ENCODE measurements at places on chromosomes 3 and 15. TPM values are rescaled to one million over a fixed set of nuclear protein-coding genes. Genes with fewer than 3 reads are reported as not detected.

TMEM212 gene
- total RNA-seq, result not detected

NAA50 gene
- total RNA-seq, result 106 TPM

TRPM1 gene
- not detected for total RNA-seq

REC114 gene
- not detected for total RNA-seq

GABRB3 gene
- total RNA-seq, result 1.3 TPM

MASP1 gene
- 1.7 TPM for total RNA-seq

THAP10 gene
- total RNA-seq, result 2.2 TPM

VILL gene
- total RNA-seq, result 7.0 TPM

CISH gene
- 3.1 TPM for total RNA-seq

SI gene
- total RNA-seq, result not detected

DGKG gene
- not detected for total RNA-seq

LIPC gene
- total RNA-seq, result 0.43 TPM

SENP8 gene
- 1.7 TPM for total RNA-seq

GOLGA6L2 gene
- not detected for total RNA-seq

BRK1 gene
- total RNA-seq, result 149 TPM

WDR93 gene
- total RNA-seq, result not detected

CD80 gene
- not detected for total RNA-seq

ZKSCAN7 gene
- total RNA-seq, result 4.6 TPM

KLHL6 gene
- total RNA-seq, result not detected

LMAN1L gene
- total RNA-seq, result not detected

ZPLD1 gene
- total RNA-seq, result not detected

EXD1 gene
- total RNA-seq, result not detected

ARL14 gene
- not detected for total RNA-seq

MESP2 gene
- 0.23 TPM for total RNA-seq

NPAP1 gene
- total RNA-seq, result not detected

FBXL2 gene
- 13.1 TPM for total RNA-seq

GOLGA6L9 gene
- 0.35 TPM for total RNA-seq

GRAMD2A gene
- 0.12 TPM for total RNA-seq

GALNT15 gene
- total RNA-seq, result 1.3 TPM

ITPKA gene
- 2.8 TPM for total RNA-seq

ABTB1 gene
- total RNA-seq, result 13.4 TPM

HYKK gene
- 2.0 TPM for total RNA-seq

BFSP2 gene
- total RNA-seq, result not detected

SLCO2A1 gene
- 0.47 TPM for total RNA-seq

CCDC191 gene
- 0.85 TPM for total RNA-seq

All from pericardium fibroblast (primary cell).